ENCODE measurements at places on chromosomes 1 and 21. TPM values are rescaled to one million over a fixed set of nuclear protein-coding genes. Genes with fewer than 3 reads are reported as not detected.
A peak's percentile ranks its signal among the peaks of the same experiment; 100 is the strongest.

GRCh38 chr21:38925923-38926322 lies 120.2 kb downstream of the ETS2 start:
- peak; percentile 40 for DNase-seq

- no peak for DNase-seq
These were observed 350.9 kb upstream of the PKN2 start for GRCh38 chr1:88333086-88333695.

DNA sequence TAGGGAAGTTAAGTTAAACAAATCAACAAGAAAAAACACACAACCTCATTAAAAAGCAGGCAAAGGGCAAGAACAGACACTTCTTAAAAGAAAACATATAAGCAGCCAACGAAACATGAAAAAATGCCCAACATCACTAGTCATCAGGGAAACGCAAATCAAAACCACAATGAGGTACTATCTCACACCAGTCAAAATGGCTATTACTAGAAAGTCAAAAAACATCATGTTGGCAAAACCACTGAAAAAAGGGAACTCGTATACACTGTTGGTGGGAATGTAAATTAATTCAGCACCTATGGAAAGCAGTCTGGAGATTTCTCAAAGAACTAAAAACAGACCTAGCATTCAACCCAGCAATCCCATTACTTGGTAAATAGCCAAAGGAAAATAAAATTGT lies 51.1 kb downstream of the HSF2BP start:
- no peak for DNase-seq

- DNase-seq, result no peak
These were observed 14.3 kb upstream of the LRP8 start for GRCh38 chr1:53341961-53342707.

DNA sequence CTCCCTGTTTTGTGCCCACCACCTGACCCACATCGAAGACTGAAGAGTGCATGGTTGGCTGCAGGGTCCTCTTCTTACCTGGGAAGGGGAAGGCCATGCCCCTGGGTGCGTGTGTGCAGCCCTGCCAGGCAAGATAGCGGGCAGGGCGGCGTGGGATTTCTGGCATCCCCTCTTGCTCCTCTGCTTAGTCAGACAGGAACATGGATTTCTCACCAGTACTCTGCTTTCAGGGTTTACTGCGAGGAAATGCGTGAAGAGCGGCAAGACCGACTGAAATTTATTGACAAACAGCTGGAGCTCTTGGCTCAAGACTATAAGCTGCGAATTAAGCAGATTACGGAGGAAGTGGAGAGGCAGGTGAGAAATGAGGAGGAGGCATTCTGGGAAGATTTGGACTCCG lies 15.5 kb upstream of the MIIP start:
- DNase-seq, result no peak

DNA sequence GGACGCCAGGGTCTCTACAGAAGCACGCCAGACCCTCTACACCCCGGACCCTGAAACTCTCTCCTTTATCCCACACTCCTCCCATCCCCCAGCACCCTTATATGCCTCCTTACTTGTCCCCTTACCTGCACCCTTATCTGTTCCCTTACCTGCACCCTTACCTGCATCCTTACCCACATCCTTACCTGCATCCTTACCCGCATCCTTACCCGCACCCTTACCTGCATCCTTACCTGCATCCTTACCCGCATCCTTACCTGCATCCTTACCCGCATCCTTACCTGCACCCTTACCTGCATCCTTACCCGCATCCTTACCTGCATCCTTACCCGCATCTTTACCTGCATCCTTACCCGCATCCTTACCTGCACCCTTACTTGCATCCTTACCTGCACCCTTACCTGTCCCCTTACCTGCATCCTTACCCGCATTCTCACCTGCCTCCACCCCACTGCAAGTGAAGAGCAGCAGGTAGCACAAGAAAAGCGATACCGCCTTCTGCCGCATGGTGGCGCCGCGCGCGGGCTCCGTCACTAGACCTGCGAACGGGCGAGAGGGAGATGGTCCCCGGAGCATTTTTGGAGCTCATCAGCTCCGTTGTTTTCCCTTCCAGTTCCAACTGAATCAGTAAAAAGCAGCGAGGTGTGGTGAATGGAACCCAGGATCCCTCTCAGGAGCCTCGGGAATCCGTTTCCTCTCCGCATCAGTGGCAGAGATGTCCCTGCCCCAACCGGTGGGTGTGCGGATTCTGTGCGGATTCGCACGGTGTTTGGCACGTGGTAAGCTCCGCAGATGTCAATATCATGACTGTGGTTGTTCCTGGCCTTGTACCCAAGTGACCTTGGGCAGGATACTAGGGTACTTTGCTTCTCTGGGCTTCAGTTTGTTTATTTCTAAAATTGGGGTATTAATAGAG lies 2.9 kb downstream of the IFI6 start:
- DNase-seq, result peak; percentile 68

- DNase-seq, result no peak
These were observed 52.2 kb downstream of the ASB17 start for GRCh38 chr1:75879985-75880384.

DNA sequence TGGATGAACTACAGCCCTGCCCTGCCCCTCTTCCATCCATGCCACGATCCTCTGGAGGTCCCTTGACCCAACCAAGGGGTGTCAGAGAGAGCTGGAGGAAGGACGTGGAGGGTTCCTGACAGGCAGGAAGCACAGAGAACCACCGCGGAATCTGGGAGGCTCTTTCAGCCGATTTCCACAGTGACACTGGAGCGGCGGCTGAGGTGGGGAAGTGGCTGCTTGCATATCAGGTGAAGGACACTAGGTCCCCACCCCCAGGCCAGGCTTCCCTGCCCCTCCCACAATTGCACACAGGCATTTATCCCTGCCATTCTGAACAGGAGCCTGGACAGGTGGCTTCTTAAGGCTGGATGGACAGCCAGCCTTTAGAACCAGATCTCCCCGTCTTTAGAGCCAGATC lies 17.5 kb downstream of the LRRC71 start:
- DNase-seq, result no peak

DNA sequence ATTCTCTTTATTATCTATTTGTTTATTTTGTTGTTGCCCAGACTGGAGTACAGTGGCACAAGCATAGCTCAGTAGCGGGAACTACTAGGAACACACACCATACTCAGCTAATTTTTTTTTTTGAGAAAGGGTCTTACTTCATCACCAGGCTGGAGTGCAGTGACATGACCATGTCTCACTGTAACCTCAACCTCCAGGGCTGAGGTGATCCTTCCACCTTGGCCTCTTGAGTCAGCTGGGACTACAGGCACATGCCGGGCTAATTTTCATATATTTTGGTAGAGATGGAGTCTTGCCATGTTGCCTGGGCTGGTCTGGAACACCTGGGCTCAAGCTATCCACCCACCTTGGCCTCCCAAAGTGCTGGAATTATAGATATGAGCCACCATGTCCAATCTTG lies 5.3 kb upstream of the TXNIP start:
- DNase-seq, result no peak

DNA sequence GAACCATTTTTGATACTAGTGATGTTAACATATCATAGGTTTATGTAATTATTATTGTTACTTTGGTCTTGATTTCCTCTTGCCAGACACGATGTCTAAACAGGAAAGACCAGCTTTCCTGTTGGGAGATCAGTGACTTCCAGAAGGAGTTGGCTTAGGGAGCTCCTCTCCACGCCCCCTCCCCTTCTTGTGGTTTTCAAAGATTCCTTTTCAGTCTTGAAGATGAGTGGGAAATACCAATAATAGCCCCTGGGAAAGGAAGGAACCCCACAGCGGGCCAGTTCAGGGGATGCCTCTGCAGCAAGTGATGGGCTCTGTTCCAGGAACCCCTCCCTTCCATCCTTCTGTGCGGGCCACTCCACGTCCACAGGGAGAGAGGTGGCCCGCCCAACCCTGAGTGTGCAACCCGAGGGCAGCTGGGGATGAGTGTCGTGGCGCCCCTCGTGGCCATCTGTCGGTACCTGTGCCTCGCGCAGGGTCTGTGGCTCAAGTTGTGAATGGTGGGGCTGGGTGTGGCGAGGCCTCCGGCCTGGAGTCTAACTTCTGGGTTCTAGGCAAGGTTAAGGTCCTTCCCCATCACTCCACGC lies 65.7 kb downstream of the TLR5 start:
- DNase-seq, result no peak

DNA sequence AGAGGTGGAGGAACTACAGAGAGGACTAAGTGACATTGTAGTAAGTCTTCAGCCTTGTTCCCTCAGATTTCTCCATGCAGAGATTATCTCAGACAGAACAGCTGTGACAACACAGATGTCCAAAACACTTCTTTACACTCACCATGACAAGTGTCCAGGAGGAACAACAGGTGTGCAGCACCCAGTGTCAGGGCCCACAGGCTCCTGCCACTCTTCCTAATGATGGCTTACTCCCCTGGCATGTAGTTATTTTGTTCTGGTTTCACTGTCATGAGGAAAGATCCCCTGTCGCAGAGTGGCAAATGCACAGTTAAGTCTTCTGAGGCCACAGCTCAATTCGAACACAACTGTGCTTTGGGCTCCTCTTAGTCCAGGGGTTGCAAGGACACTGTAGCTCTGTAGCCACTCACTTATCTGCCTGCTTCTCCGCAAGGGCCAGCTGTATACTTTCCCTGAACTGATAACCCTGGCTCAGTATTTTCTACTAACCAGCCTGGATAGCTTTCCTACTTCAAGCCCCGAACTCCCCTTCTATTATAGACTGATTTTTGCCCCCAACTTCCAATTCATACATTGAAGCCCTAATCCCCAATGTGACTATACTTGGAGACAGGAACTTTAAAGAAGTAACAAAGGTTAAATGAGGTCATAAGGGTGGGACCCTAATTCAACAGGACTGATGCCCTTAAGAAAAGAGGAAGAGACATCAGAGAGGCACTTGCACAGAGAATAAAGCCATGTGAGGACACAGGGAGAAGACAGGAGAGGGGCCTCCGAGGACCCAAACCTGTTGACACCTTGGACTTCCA lies 11.1 kb downstream of the PDZK1 start:
- no peak for DNase-seq

GRCh38 chr1:109482791-109483671 lies 674 bp upstream of the ATXN7L2 start:
- DNase-seq, result no peak

- DNase-seq, result no peak
These were observed 12.6 kb upstream of the FMO2 start for GRCh38 chr1:171172471-171172870.

- DNase-seq, result no peak
These were observed 320.2 kb downstream of the ZP4 start for GRCh38 chr1:237570530-237570929.

GRCh38 chr1:118785246-118785645 lies 202.9 kb downstream of the TBX15 start:
- peak; percentile 28 for DNase-seq

DNA sequence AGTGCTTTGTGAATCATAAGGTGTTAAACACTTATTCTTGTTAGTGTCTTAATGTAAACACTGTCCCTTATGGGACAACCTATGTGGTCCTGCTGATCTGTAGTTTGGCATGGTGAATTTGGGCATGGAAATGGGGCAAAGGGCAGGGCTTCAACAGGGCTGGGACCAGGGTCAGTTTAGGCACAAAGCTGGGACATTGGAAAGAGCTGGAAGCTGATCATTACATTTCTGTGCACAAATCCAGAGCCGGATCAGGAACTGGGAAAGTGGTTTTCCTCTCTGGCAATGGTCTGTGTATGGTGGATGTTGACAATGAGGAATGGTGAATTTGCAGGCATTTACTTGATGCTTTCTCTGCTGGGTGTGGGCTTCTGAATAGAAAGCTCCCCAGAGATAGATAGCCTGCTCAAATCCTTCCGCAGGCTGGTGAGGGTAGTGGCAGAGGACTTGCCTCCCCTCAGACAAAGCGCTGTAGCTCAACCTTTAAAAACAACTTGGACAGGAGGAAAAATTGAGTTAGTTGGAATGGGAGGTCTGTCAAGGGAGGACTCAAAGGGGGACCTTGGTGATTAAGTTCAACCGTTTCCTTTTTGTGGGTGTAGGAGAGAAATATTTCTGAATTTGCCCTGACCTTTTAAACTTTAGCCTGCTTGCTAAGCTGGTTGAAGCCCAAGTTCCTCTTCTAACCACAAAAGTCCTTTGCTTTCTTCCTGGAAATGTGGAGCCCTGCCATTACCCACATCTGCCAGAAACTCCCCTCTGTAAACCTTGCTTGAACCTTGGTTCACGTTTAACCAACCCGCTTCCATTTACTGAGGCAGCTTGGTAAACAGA lies 35.3 kb downstream of the HLX start:
- no peak for DNase-seq

DNA sequence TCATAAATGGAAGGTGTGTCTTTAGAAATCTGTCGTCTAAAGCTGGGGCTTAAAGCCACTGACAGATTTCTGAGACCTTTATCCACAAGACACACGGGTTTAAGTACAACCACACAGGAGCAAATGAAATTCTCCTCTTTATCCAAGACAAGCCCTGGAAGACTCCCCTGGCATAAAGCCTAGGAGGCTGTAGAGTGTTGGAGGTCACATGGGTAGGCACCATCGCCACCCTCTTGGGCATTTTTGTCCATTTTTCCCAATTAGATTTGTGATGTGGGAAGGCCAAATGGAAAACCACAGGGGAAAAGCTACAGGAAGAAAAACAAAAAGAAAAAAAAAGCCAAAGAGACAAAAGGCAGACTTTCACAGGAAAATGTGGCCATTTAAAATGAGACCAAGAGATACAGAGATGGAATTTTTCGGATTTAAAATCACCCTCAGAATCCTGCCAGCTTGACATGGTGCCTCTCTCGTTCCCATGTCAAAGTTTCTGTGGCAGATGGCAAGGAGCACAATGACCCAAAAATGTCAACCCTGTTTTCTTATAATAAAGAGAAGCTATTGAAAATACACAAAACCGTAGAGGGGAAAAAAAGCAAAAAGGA lies 91.9 kb downstream of the PLD5 start:
- DNase-seq, result no peak

RASSF5 gene
- 8.8 TPM for total RNA-seq

FAM72D gene
- 1.8 TPM for total RNA-seq

TEDDM1 gene
- not detected for total RNA-seq

PLPPR4 gene
- not detected for total RNA-seq

KRTAP13-2 gene
- not detected for total RNA-seq

SFN gene
- total RNA-seq, result 192 TPM

SYCP1 gene
- total RNA-seq, result not detected

KLF17 gene
- total RNA-seq, result not detected

C1orf105 gene
- total RNA-seq, result not detected

ADORA1 gene
- total RNA-seq, result 0.89 TPM
